Esophagus squamous epithelium (tissue), 5 donors: ENCODE measurements at places on chromosomes 16 and 17.

GRCh38 chr16:19419698-19420075 lies 2.0 kb downstream of the TMC5 start:
- no peak for DNase-seq

DNA sequence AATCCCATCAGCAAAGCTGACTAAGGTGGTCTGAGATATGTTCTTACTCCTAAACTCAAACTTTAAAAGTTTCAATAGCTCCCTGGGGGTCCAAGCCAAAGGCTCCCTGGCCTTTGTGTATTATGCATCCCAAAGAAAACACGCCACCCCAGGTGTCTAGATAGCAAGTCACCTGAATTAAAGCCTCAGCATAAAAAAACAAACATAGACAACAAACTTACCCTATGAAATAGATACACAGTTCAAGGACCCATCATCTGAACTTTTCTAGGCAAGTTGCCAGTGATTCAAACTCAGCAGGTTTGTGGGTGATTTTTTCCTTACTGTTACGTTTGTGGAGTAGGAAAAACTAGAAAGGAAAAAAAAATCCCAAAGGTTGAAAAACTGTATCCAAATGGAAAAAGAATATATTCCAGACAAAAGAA lies 12.5 kb downstream of the CMTM3 start:
- DNase-seq: no peak

GRCh38 chr17:33871720-33872540 lies 383.2 kb upstream of the CCL2 start:
- no peak for DNase-seq

GRCh38 chr17:30952638-30953393 lies 18.0 kb upstream of the RNF135 start:
- no peak for DNase-seq

- DNase-seq: no peak
Measured at GRCh38 chr16:67394155-67395104, 1.1 kb upstream of the TPPP3 start.
